ENCODE measurements at places on chromosomes 11 and 22.

- no peak for DNase-seq
Observed at GRCh38 chr11:91133361-91133760, 910.5 kb upstream of the CHORDC1 start.

DNA sequence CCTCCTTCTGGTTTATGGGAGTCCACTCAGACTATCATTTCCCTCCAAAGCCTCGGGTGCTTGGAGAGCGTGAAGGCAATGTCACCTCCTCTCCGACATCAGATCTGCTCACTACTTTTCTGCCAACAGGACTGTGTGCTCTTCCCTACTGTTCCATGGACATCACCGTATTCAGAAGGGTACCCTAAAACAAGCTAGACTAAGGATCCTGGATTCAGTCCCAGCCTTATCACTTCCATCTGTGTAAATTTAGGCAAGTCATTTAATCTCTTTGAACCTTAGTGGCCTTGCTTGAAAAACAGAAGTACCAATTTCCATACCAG, 78.2 kb downstream of the KCNC1 start:
- DNase-seq, result no peak

DNA sequence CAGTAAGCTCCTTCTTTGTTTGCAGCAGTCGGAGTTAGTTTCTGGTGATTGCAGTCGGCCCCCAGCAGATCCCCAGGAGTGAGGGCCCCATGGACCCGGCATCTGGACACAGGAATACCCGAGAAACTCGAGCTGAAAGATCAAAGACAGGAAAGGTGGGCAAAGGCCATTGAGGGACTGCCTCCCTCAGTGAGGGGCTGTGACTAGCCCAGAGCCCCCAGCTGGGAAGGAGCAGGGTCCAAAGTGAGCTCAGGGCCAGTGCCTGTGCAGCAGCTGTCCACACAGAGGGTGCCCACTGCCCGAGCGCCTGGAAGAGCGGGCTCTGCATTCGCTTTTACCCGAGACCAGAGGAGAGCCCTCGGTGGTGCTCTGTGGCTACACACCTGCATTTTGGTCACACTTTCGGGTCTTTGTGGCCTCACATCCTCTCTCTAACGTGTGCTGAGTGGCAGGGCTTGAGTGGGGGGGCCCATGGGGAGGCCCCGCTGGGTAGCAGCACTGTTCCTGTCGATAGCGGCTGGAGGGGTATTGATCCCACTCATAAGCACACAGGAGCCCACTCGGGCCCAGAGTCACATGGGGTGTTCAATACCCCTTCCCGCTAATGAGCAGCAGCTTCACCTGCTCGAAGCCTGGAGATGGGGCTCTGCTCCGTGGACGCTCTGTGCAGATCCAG, 532.9 kb downstream of the TBC1D22A start:
- no peak for DNase-seq

- no peak for DNase-seq
Observed at GRCh38 chr11:45365961-45366618, 79.9 kb upstream of the SYT13 start.

GRCh38 chr11:106621484-106621883, 396.8 kb downstream of the GUCY1A2 start:
- DNase-seq, result no peak

- no peak for DNase-seq
Observed at GRCh38 chr22:35850831-35851230, 133.2 kb downstream of the APOL5 start.

Data from stimulated activated CD4-positive, alpha-beta T cell treated with anti-CD3 and anti-CD28 coated beads, TNF-alpha, amount 100 ng/mL, for 48 hours (primary cell).